ENCODE measurements at places on chromosomes 6 and 20.

DNA sequence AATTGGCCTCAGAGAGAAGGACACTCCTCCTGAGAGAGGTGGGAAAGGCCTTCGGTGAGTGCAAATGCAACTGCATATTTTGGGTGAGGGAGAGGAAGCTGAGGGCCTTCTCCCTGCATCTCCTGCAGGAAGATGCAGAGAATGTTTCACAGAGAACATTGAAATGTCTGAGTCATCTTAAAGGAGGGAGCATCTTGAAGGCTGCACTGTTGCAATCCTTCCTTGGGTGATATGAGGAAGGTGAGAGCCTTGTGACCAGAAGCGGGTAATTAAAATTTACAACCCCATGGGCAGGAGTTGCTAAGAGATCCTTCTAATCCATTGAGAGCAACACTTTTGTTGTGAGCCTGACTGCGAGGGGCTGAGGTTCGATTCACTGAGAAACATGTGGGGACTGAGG is 375.7 kb upstream of the MARCKS start:
- no peak for DNase-seq

DNA sequence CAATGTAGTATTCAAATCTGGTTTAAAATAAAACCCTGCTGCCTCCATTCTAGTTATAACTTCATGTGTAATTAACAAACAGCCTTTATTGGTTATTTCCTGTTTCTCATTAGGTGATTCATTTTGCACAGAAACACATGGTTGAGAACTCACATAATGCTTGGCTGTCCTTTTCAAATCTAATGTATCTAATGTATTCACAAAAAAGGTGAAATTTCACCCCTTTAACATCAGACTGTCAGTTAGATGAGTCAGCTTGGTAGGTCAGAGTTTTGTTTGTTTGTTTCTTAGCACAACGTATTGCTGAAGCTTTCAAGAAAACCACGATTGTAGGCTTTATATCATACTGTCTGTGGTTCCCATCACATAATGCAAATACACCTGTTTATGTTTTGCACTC is 78.7 kb upstream of the TMEM30A start:
- DNase-seq, result no peak

DNA sequence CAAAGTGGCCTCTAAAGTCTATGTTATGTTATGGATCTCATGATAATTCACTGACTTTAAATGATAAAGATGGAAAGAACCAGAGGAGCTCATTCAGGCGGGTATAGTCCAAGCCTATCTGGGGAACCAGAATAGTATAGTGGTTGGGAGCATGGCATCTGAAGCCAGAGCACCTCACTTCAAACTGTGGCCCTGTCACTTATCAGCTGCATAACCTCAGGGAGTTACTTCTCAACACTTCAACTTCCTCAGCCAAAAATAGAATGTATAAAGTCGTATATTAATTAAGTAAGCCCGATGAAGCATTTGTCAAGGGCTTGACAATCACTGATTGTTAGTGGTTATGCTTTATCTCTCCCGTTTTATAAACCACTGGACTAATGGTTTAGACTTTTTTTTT is 112.7 kb downstream of the RTN4IP1 start:
- DNase-seq, result no peak

GRCh38 chr6:70764706-70765105 is 97.0 kb downstream of the SMAP1 start:
- DNase-seq, result no peak

- no peak for DNase-seq
Observed at GRCh38 chr6:37077905-37078296, 72.4 kb downstream of the FGD2 start.

GRCh38 chr20:59170406-59171349 is 7.1 kb downstream of the ZNF831 start:
- no peak for DNase-seq

- no peak for DNase-seq
Observed at GRCh38 chr6:142507065-142507464, 205.3 kb downstream of the ADGRG6 start.

DNA sequence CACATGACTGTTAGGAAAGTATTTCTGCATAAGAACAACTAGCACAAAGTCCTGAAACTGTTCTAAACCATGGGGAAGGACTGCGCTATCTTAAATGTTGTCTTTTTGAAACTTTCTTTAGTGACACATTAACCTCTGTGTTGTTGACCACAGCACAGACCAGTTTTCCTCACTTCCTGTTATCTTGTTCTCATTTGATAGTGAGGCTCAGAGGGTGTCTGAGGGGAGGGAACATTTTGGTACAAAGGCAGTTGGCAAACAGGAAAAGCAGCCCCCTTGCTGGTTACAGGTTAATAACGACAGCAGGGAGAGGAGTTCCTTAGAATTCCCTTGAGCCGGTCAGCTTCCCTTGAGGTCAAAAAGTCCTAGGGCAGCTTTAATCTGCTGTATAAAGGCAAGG is 143.5 kb upstream of the BMP2 start:
- DNase-seq, result no peak

- no peak for DNase-seq
Observed at GRCh38 chr6:157637941-157638662, 184.9 kb upstream of the SNX9 start.

- no peak for DNase-seq
Observed at GRCh38 chr6:151627689-151628444, 134.1 kb downstream of the CCDC170 start.

DNA sequence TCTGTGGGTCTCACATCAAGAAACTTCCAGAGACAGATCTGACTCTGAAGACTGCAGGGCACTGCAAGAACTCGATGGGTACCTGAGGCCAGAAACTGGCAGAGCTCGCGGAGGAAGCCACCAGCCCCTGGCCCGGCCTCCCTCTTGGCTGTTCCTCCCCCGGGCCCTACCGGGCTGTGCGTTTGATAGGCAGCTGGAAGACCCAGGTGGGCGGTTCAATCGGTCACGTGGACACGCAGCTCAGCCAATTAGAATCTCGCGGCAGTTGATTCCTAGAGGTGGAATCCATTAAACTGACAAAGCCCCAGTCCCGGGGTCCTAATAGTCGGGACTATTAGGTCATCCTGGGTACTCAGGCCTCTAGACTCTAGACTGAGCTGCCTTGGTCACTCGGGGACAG is 154.2 kb upstream of the PROKR2 start:
- no peak for DNase-seq

All from activated CD8-positive, alpha-beta memory T cell treated with anti-CD3 and anti-CD28 coated beads for 4 hours (primary cell).